ENCODE measurements at places on chromosomes 12 and 14.
A peak's percentile ranks its signal among the peaks of the same experiment; 100 is the strongest.

DNA sequence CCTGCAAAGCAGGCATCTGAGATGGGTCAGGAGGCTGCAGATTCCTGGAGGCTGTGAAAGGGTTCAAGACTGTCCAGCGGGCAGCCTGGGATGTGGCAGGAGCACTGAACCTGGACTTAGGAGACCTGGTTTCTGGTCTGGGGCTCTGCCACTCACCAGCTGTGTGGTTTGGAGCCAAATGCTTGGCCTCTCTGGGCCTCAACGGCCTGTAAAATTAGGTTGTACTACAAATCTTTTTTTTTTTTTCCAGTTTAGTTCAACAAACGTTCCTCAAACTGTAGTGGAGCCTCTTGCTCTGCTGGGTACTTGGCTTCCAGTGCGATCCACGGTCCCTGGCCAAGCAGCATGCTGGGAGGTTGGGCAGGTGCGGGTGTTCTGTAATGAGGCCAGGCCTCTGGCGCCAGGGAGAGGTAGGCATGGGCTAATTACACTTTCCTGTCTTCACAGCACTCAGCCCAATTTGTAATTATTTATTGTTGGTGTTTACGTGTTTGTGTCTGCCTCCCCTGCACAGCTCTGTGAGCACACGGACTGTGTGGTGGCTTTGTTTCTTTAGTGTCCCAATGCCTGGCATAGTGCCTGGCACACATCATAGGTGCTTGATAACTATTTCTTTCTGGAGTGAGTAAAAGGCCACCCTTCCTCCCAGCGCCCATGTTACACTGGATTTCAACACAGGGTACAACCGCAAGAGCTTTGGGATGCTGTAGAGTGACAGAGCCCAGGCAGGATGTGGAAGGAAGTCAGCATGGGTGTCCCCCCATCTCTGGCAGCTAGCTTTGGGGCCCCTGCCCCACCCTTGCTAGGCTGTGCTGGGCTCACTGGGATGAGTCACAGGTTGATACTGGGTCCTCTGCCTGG lies 5.8 kb upstream of the KRT80 start:
- DNase-seq = no peak

- DNase-seq = no peak
Measured at GRCh38 chr14:36176524-36176923, at the start of gene PTCSC3. Gene PTCSC3, minus strand, starts transcription at chr14:36176722.

DNA sequence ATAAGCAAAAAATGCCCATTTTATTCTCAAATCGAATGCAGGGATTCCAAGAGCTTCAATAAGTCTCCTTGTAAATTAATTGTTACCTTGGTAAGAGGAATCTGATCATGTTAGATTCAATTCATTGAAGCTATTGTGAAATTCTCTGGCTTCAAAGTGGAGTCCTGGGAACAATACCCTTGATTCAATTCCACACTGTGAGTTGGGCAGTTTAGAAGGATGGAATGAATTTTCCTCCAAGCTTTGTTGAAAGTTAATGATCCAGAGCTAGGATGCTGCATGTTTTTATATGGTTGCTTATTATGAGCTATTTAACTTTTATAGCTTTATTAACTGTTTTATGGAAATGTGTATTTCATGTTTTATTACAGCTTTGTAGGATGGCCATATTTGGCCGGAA lies 89.9 kb upstream of the IGF1 start:
- DNase-seq = no peak

- DNase-seq = no peak
Measured at GRCh38 chr12:1058423-1058822, 67.4 kb downstream of the ERC1 start.

- DNase-seq = no peak
Measured at GRCh38 chr14:39366460-39367386, 65.5 kb downstream of the FBXO33 start.

GRCh38 chr12:1716215-1716862 lies 25.5 kb downstream of the ADIPOR2 start:
- no peak for DNase-seq

- no peak for DNase-seq
Measured at GRCh38 chr12:94071258-94071657, 77.1 kb upstream of the PLXNC1 start.

DNA sequence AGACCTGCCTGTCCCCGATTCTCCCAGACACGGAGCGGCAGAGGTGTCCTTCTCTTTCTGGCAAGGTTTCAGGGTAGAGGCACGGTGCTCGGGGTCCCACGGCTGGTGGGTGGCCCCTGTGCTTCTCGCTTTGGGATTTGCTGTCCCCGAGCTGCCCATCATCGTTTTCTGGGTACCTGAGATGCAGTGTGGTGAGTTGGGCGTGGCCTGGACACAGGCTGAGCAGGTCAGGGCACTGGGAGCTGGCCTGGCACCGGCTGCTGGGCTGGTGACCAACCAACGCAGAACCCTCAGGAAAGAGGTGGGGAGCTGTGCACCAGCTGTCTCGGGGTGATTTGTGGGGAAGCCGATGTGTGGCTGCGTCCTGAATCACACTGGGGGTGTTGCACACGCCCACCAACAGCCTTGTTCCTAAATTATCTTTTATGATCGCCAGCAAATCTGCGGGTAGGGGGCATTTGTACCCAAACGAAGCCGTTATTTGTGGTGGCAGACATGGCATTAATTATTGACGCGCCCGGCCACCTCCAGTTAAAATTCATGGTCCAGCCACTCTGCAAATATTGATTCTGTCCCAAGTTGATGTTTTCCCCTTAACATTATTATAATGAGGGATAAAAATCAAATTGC lies 61.0 kb downstream of the KIF26A start:
- no peak for DNase-seq

- no peak for DNase-seq
Measured at GRCh38 chr12:5587711-5588121, 155.8 kb downstream of the NTF3 start.

GRCh38 chr12:96719660-96720362 lies 187.2 kb upstream of the NEDD1 start:
- DNase-seq = peak; percentile 13

DNA sequence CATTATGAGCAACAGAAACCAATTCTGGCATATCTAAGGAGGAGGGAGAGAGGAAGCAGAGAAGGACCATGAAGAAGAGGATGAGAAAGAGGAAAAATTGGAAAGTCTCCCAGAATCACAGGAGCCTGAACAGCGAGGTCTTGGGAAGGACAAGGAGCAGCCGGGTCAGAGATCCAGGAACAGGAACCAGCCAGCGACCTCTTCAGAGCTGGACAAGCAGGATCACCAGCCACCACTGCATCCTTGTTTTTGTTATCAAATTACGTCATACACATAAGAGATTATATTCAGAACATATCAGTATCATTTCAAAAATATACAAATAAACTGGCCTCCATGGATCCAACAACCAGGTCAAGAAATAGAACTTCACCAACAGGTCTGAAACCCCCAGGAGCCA lies 22.1 kb upstream of the BDKRB2 start:
- no peak for DNase-seq

DNA sequence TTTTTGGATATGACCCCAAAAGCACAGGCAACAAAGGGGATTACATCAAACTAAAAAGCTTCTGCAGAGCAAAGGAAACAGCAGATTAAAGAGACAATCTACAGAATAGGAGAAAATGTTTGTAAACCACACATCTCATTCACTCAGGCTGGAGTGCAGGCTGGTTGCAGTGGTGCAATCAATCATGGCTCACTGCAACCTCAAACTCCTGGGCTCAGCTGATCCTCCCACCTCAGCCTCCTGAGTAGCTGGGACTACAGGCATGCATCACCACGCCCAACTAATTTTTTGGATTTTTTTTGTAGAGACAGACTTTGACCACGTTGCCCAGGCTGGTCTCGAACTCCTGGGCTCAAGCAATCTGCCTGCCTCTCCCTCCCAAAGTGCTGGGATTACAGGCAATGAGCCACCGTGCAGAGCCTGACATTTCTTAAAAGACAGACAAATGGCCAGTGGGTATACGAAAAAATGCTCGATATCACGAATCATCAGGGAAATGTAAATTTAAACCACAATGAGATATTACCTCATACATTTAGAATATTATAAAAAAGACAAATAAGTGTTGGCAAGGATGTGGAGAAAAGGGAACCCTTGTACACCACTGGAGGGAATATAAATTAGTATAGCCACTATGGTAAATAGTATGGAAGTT lies 9.8 kb downstream of the NCKAP5L start:
- DNase-seq = no peak

DNA sequence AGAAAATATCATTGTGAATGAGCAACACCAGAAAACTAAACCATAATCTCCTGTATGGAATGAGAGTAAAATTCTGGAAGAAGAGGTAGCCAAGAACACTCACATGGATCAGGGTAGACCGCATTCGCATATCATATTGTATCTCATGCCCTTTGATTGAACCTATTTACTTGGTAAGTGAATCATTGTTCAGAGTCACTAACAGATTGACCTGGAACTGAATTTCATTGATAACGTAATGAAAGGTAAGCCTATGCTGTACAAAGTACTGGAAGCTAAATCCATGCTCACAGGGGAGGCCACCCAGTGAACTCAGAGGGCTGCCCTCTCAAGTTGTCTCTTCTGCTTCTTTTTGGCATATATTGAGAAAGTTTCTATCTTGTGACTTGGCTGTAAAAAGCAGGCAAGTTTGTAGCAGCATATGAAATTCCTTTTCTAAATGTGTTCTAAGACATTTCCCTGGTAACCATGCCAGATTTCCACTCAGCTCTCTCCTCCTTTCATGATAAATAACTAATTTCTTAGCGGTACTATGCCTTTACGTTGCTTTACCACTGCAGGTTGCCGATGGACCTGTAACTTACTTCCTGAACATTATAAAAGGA lies 91.4 kb downstream of the PLCZ1 start:
- DNase-seq = no peak

DNA sequence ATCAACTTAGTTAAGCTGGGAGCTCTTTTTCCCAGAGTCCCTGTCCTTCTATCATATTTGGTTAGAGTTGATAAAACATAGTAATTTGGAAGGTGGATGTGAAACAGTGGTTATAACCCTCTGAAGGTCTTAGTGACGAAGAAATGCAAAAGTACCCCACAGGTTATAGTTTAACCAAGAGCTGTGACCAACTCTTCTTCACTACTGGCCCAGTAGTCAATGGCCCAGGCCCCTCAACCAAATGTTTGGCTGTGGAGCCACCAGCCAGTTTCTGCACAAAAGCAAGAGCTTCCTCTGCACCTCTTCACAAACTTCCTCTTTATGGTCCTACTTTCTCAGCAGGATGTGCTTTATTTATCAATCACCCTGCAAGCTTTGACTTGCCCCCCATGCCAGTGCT lies 132.6 kb downstream of the BMP4 start:
- no peak for DNase-seq

DNA sequence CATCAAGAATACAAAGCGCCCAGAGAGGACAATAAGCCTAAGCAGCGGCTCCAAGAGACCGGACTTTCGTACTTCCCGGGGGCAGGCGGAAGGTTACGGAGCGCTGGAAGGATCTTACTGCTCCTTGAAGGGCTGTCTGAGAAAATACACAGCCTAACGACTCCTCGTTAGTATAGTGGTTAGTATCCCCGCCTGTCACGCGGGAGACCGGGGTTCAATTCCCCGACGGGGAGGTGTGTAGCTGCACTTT lies 12.1 kb upstream of the TMPO start:
- peak; percentile 92 for DNase-seq

DNA sequence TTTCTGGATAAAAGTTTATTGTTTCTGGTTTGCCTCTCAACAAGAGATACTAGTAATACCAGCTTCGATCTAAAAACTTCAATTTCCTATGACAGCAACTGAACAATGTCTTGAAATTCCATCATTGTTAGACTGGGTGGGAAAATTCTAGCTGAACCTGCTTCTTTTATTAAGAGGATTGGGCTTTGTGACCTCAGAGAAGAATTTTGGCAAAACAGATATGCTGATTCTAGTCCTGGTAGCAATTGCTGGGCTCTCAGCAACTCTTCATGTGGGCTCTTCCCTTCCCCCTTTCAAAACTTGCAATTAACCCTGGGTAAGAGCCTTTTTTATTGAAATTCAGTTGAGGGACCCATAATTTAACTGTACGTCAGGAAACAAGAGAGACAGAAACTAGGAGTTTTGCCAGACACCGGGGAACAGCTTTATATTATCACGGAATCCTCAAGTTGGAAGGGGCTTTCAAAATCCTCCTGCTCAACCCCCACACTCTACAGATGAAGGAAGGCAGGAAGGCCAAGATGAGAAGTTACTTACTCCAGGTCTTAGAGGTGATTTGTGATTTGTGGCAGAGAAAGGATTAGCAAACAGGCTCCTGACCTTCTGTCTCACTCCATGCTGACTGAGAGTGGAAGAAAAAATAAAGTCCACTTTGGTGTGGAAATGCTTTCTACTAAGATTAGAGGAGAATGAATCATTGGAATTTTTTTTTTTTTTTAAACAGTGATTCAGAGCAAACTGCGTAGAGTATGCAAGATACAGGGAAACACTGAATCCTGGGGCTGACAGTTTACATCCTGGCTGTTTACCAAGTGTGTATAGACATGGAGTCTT lies 239.0 kb upstream of the ATP2B1 start:
- DNase-seq = no peak

DNA sequence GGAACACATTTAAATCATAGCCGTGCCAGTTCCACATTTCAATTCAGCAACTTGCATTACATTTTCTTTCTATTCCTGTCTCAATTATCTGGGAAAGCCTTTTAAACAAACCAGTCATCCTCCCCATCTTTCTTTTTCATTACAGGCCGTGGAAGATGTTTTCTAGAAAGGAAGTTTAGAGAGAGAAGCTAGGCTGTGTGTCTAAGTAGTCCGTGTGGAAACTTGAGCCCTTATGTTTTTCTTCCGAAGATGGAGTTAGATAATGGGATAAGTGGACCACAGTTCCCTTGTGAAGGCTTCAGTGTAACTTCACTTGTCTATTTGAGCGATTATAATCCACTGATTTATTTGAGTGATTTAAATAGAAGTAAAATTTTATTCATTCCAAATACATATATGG lies 12.4 kb upstream of the PPM1H start:
- no peak for DNase-seq

GRCh38 chr12:1937481-1938224 lies 19.2 kb upstream of the CACNA2D4 start:
- no peak for DNase-seq

DNA sequence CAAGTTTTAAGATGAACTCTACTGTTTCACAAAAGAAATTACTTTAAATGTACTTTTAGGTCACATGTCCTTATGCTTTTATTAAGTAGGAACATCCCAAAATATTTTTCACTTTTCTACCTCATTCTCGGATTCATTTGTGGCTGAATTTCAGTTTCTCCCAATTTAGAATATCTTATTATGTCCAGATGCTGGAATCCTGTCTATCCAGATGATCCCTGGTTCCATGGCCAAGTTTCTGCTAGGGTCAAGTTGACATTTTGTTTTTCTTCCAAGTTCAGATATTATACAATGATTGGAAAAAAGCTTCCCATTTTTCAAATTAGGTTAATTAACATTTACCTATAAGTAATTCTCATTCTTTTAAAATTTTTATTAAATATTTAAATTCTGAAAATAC lies 181.8 kb upstream of the SLC16A7 start:
- no peak for DNase-seq

GRCh38 chr12:69949311-69950002 lies 124.4 kb downstream of the MYRFL start:
- DNase-seq = no peak

DNA sequence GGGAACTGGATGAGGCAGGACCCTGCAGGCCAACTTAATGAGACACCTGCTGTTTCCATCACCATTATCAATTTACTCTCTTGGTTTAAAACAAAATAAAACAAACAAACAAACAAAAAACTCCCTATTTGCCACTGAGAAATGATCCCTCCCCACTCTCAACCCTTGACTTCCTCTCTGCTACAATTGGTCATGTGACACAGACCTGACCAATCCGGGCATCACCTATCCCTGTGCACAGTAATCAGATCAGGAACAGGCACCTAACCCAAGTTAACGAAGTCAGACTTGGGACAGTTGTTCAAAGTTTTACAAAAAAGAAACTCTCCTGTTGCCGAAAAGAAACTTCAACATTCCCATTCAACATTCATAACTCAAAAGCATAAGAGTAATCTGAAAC lies 58.4 kb downstream of the NELL2 start:
- DNase-seq = no peak

Data from activated T-cell treated with anti-CD3 and anti-CD28 coated beads, Interleukin-2, amount 50 U/mL, for 72 hours (primary cell).